ENCODE measurements at places on chromosomes 1 and 21.

- no peak for DNase-seq
Measured at GRCh38 chr21:25191141-25191540, 416.1 kb downstream of the MRPL39 start.

DNA sequence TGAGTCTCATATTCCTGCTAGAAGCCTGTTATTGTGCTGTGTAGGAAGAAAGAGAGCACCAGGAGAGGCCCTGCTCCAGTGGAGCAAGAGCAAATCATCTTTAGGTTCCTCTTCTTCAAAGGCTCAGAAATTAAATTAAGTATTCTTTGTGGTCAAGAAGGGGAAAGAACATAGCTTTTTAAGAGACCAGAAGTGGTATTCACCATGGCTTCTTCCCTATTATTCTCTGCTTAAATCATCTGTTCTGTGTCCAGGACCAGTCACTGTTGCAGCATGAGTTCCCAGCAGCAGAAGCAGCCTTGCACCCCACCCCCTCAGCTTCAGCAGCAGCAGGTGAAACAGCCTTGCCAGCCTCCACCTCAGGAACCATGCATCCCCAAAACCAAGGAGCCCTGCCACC lies 1.1 kb downstream of the SPRR1B start:
- no peak for DNase-seq

DNA sequence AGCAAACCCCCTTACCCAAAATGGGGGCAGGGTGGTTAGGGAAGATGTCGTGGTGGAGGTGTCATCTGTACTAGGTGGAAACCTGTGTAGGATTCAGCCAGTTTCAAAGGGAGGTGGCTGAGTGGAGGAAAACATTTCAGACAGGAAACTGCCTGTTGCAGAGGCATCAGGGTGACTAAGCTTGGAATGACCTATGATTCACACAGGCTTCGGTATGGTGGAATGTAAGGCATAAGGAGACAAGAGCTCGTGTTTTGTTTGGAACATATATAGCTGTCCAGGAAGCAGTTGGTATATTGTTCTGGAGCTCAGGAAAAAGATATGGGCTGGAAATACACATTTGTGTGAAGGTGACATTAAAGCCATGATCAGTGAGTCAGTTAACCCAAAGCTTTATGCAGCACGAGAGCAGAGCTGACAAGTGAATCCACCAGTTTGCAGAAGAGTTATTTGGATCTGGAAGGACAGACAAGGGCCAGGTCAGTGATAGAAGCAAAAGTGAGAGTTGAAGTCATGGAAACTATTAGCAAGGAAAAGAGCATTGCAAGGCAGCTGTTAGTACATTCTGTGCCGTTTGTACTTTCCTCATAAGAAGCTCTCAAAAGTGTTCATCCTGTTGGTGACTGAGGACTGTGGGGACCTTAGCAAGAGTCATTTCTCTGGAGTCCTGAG lies 12.2 kb downstream of the UTP25 start:
- DNase-seq: peak; percentile 17

DNA sequence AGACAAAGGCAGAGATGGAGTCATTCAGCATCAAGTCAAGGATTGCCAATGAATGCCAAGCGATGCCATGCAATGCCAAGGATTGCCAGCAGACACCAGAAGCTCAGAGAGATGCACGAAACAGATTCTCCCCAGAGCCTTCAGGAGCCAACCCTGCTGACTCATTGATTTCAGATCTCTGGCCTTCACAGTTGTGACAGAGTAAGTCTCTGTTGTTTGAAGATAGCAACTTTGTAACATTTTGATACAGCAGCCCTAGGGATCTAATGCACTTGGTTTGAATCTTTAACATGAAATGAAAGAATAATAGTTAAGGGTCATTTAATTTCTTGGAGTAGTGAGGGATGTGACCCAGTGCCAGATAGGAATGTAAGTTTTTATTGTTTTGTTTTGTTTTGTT lies 287.4 kb upstream of the RUNX1 start:
- no peak for DNase-seq

DNA sequence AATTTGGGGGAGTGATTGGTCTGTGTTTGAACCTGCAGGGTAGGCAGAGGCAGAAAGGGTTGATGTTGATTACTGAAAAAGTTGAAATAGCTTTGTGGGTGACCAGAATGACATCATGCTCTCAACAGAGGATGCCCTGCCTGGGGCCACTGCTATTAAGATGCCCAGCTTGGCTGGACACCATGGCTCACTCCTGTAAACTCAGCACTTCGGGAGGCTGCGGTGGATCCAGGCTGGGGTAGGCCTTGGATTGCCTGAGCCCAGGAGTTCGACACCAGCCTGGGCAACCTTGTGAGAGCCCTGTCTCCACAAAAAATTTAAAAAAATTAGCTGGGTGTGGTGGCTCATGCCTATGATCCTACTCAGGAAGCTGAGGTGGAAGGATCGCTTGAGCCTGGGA lies 42.8 kb upstream of the CACNA1E start:
- no peak for DNase-seq

- DNase-seq: no peak
Measured at GRCh38 chr21:27673581-27673980, 706.7 kb upstream of the ADAMTS5 start.

GRCh38 chr1:42816585-42817439 lies at the start of the genes ERMAP and SVBP:
Gene ERMAP (plus strand): TSS chr1:42817122. CDS start chr1:42830449, 13,327 bp downstream.
Gene SVBP (minus strand): TSS chr1:42817397. CDS start chr1:42816544, 853 bp downstream.
- DNase-seq: peak; percentile 93

GRCh38 chr1:214840356-214840755 lies 237.4 kb downstream of the CENPF start:
- DNase-seq: no peak

GRCh38 chr1:5649795-5650194 lies 342.4 kb downstream of the NPHP4 start:
- no peak for DNase-seq

DNA sequence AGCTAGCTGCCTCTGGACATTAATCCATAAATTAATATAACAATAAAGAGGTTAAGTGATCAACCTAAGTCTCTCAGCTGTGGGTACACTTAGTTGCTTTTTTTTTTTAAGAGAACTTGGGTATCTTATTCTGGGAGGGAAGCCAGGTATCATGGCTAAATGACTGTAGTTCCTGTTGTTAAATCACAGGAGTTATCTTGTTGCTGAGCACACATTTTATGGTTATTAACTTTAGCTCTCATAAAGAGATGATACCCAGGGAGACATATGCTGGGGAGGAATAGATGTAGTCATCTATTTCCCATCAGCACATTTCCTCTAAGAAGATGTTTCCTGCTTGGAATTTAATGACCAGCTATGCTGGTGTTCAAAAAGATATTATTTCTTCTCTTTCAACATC lies 227.8 kb downstream of the PTGER3 start:
- no peak for DNase-seq

GRCh38 chr1:7646981-7647901 lies 123.9 kb upstream of the VAMP3 start:
- peak; percentile 54 for DNase-seq

- no peak for DNase-seq
Measured at GRCh38 chr1:101196668-101197067, 40.2 kb upstream of the S1PR1 start.

GRCh38 chr1:153537376-153537730 lies 1.6 kb upstream of the S100A6 start:
- no peak for DNase-seq

Data from activated CD4-positive, alpha-beta T cell treated with anti-CD3 and anti-CD28 coated beads, Interleukin-2, amount 50 U/mL, for 24 hours (primary cell).